ENCODE measurements at places on chromosomes 13 and 19. TPM values are rescaled to one million over a fixed set of nuclear protein-coding genes. Genes with fewer than 3 reads are reported as not detected.

The JUND gene
- total RNA-seq: 136 TPM

The LGALS14 gene
- not detected for total RNA-seq

The BORCS8 gene
- 13.0 TPM for total RNA-seq

The RLN3 gene
- total RNA-seq: not detected

The GPR42 gene
- not detected for total RNA-seq

The CAPS gene
- 1.4 TPM for total RNA-seq

The SPRY2 gene
- 20.7 TPM for total RNA-seq

The KCNC3 gene
- total RNA-seq: not detected

The CLEC17A gene
- total RNA-seq: not detected

The ADGRE1 gene
- total RNA-seq: not detected

The TRPM4 gene
- 17.1 TPM for total RNA-seq

The IGFL2 gene
- not detected for total RNA-seq

The ALG5 gene
- total RNA-seq: 51.0 TPM

The ZNF181 gene
- 16.0 TPM for total RNA-seq

The ZNF345 gene
- total RNA-seq: 2.4 TPM

The OR7A17 gene
- total RNA-seq: not detected

The NEK3 gene
- 9.2 TPM for total RNA-seq

The ANGPTL8 gene
- not detected for total RNA-seq

The CCL25 gene
- not detected for total RNA-seq

The ZNF468 gene
- 29.2 TPM for total RNA-seq

The CLN5 gene
- total RNA-seq: 19.7 TPM

The NAPSA gene
- 0.11 TPM for total RNA-seq

The MBD3L3 gene
- not detected for total RNA-seq

The KLK11 gene
- total RNA-seq: not detected

The NTN5 gene
- total RNA-seq: not detected

The ZNF20 gene
- 7.4 TPM for total RNA-seq

The GEMIN7 gene
- 16.2 TPM for total RNA-seq

The ZNF302 gene
- total RNA-seq: 10.3 TPM

The CYP4F12 gene
- not detected for total RNA-seq

The CEACAM4 gene
- not detected for total RNA-seq

The TEAD2 gene
- total RNA-seq: 13.7 TPM

The LILRB5 gene
- total RNA-seq: not detected

The CDX2 gene
- not detected for total RNA-seq

The C19orf38 gene
- total RNA-seq: not detected

The ZSCAN4 gene
- total RNA-seq: not detected

The OR7D2 gene
- under 0.01 TPM for total RNA-seq

The ZNF578 gene
- total RNA-seq: 3.5 TPM

The HAUS5 gene
- 9.4 TPM for total RNA-seq

The CHMP2A gene
- 115 TPM for total RNA-seq

The ZNF556 gene
- total RNA-seq: 0.12 TPM

The CA11 gene
- 2.1 TPM for total RNA-seq

The EID2B gene
- total RNA-seq: 4.5 TPM

The NTF4 gene
- not detected for total RNA-seq

The SIGLEC5 gene
- not detected for total RNA-seq

The PRR22 gene
- total RNA-seq: 0.22 TPM

The CFAP97D2 gene
- total RNA-seq: not detected

The NLRP9 gene
- not detected for total RNA-seq

The CYP2F1 gene
- total RNA-seq: not detected

The ZNF30 gene
- 2.2 TPM for total RNA-seq

The DCLK1 gene
- 6.9 TPM for total RNA-seq

The LMO7 gene
- total RNA-seq: 346 TPM

The SIGLECL1 gene
- total RNA-seq: not detected

The NUMBL gene
- total RNA-seq: 29.7 TPM

The DAND5 gene
- not detected for total RNA-seq
